ENCODE measurements at places on chromosomes 5 and 9.

DNA sequence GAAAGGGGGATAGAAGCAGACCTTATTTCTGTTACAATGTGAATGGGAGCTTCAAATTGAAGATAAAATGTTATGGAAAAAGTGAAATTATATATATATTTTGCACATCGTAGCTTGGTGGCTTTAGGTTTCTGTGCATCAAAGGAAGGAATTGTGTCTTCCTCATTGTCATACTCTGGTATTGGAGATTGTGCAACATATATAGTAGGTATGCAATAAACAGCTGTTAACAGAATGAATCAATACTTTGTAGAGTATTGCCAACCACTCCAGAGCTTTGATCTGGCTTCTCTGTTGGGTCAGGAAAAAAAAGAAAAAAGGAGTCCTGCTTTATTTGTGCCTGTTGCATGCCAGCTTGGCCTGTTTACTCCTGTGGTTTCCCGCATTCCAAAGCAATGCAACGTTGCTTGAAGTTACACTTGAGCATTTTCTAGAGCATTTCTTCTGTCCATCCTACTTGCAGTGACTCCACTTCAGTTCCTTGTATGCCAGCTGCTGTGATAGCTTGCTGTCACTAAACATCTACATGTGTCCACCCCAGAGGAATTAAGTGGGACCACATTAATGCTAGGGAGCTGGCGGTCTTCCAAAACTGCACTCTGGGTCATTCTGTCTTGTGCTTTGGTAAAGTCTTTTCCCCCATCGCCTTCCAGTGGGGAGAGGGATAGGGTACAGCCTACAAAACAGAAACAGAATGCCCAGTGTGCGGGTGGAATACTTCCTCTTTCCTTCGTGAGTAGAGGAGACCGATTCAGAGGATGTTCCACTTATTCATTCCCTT lies 62.0 kb upstream of the MEF2C start:
- DNase-seq, result peak; percentile 41

GRCh38 chr9:34996181-34996904 lies 6.8 kb downstream of the DNAJB5 start:
- DNase-seq, result no peak

- no peak for DNase-seq
These were observed 17.9 kb downstream of the MIGA2 start for GRCh38 chr9:129054163-129054851.

DNA sequence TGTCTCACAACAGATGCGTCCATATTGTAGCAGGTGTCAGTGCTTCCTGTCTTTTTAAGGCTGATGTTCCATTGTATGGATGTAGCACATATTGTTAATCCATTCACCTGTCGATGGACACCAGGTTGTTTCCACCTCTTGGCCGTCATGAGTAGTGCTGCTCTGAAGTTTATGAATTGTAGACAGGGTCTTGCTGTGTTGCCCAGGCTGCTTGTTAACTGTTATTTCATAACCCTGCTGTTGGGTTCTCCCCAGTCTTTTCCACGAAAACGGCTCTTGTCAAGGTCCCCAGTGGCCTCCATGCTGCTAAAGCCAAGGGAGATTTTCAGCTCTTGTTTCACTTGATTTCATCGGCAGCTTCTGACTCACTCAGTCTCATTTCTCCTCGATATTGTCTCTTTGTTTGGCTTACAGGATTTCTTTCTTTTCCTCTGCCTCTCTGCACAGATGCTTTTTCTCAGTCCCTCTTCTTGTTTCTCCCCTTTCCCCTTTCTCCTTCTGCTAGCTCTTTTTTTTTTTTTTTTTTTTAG lies 12.1 kb upstream of the PSD2 start:
- DNase-seq, result no peak

GRCh38 chr9:96649620-96650324 lies 5.3 kb downstream of the PRXL2C start:
- no peak for DNase-seq

GRCh38 chr9:110069326-110070248 lies 138.4 kb downstream of the C9orf152 start:
- DNase-seq, result peak; percentile 97

GRCh38 chr5:3736926-3737325 lies 141.3 kb downstream of the IRX1 start:
- no peak for DNase-seq

- no peak for DNase-seq
These were observed 30.3 kb downstream of the NDST1 start for GRCh38 chr5:150538007-150538917.

- DNase-seq, result no peak
These were observed 44.4 kb upstream of the ROR2 start for GRCh38 chr9:91994422-91994821.

DNA sequence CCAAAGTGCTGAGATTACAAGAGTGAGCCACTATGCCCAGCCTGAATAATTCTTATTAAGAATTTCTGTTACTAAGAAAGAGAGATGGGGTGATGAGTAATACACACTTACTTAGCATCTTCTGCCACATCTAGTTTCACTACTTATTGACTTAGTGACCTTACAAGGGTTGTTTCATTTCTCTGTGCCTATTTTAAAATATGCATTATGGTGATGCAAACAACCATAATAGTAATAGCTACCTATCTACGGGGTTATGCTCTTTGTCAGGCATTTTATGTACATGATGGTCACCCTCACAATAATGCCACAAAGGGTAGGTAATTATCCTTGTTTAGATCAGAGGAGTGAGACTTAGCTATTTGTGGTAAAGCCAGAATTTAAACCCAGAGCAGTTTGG lies 499.0 kb upstream of the SGCD start:
- DNase-seq, result no peak

DNA sequence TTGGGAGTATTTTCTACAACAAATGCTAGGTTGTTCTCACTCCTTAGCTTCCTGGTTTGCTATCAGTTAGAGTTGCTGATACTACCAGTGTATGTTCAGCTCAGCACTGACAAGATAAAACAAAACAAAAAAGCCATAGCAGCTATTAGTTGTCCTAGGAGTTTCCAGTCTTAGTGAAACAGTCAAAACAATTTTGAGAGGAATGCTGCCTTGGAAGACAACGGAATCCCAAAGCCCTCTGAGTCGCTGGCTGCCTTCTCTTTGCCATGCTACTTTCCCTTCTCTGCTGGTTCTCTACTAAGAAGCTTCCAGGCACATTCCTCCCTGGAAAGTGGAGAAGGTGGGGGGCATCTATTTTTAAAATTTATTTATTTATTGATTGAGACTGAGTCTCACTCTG lies 5.4 kb upstream of the CREBRF start:
- DNase-seq, result no peak

- DNase-seq, result no peak
These were observed 68.6 kb upstream of the RNF130 start for GRCh38 chr5:180140079-180140554.

DNA sequence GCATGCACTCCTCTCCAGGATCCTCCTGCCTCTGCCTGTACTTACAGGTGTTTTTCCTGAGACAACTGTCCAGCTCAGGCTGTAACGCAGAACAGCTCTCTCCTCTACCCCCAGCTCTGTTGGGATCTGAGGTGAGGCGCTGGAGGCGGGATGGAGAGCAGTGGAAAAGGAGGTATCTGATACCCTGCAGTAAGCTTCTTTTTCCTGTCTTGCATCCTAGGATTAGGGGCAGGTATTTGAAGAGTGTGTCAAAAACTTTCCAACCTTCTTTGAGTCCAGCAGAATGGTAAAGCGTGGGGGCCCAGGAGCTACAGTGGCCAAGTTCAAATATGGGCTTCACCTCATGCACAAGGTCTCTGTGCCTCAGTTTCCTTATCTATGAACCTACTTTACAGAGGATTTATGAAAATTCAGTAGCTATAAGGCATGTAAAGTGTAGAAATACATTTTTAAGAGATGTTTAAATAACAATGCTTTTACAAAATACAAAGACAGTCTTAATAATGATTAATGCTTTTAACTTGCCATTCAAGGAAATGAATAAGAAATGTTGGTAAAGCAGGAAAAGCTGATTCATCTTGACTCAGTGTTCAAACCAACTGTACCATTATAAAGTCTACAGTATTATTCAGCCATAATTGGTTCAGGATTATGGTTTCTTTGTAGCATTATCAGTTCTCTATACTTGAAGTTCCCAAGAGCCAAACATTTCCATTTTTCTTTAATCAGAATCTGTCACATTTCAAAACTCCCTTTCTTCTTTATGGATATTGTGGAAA lies 26.1 kb downstream of the MAP1B start:
- DNase-seq, result no peak

DNA sequence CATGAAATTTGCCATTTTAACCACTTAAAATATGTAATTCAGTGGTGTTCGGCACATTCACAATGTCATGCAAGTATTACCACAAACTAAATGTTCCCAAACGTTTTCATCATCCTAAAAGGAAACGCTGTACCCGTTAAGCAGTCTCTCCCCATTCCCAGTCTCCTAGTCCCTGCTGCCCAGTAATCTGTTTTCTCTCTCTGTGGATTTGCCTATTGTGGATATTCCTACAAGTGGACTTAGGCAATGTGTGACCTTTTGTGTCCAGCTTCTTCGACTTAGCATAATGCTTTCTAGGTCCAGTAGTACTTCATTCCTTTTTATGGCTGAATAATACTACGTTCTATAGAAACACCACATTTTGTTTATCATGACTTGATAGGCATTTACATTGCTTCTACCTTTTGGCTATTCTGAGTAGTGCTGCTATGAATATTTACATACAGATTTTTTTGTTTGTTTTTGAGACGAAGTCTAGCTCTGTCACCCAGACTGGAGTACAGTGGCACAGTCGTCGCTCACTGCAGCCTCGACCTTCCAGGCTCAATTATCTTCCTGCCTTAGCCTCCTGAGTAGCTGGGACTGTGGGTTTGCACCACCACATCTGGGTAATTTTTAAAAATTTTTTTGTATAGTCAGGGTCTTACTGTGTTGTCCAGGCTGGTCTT lies 13.0 kb downstream of the DENND4C start:
- DNase-seq, result no peak

GRCh38 chr9:16515879-16516301 lies 354.6 kb downstream of the BNC2 start:
- peak; percentile 49 for DNase-seq

DNA sequence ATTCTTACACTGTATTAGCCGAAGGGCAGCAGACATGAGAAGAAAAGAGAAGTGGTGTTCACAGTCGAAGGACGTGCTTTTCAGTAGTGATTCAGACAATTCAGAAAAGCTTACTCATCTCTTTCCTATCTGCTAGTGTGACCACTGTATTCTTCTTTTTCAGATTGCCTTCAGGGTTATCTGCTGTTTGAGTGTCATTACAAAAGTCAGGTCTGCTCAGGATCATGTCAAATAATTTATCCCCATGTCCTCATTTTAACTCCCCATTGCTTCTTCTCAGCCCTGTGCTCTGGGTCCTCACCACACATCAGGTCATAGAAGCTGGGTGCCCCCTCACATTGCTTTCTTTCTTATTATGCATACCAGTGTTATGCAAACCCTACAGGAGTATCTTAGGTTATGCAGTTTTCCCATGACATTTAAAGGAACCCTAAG lies 394.0 kb downstream of the CETN3 start:
- DNase-seq, result peak; percentile 78

- no peak for DNase-seq
These were observed 75.6 kb upstream of the SNCAIP start for GRCh38 chr5:122236270-122237040.

GRCh38 chr5:135246605-135246922 lies 152.5 kb downstream of the MACROH2A1 start:
- no peak for DNase-seq

- DNase-seq, result no peak
These were observed 29.2 kb upstream of the SMC5 start for GRCh38 chr9:70229579-70229978.

- no peak for DNase-seq
These were observed 585.2 kb upstream of the C9orf72 start for GRCh38 chr9:28158451-28158850.

GRCh38 chr9:133968428-133968827 lies 23.7 kb downstream of the VAV2 start:
- no peak for DNase-seq

GRCh38 chr5:113255579-113256386 lies 179.0 kb downstream of the TSSK1B start:
- DNase-seq, result no peak

GRCh38 chr5:67316695-67317094 lies 120.1 kb upstream of the CD180 start:
- DNase-seq, result no peak

- DNase-seq, result no peak
These were observed 49.1 kb downstream of the G3BP1 start for GRCh38 chr5:151820903-151821302.
